Kidney capillary endothelial cell (primary cell): ENCODE measurements at places on chromosomes 7 and 10.

GRCh38 chr7:155191137-155191536, 106.5 kb upstream of the INSIG1 start:
- no peak for DNase-seq

DNA sequence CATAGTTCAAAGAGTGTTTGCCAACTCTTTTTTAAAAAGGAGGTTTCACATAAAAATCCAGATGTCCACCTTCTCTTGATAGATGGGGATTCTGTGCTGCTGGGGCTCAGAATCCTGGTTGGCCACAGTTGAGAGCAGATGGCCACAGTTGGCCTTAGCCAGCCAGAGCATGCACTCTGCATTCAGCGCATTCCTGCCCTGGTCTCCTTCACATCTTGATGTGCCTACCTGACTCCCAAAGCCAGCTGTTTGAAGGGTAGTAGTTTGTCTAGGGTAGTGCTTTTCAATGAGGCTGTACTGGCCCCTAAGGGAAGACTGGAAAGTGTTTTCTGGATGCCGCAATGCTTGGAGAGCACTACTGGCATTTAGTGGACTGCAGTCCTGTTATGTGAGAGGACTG, 208.1 kb upstream of the HDAC9 start:
- DNase-seq: no peak

- no peak for DNase-seq
These were observed 32.5 kb downstream of the ZNF277 start for GRCh38 chr7:112238852-112239610.

- DNase-seq: no peak
These were observed 7.3 kb upstream of the FOXL3 start for GRCh38 chr7:282621-283020.

GRCh38 chr10:119452396-119452795, 90.1 kb downstream of the RGS10 start:
- no peak for DNase-seq

- no peak for DNase-seq
These were observed 11.1 kb upstream of the SEC24C start for GRCh38 chr10:73732931-73733623.

DNA sequence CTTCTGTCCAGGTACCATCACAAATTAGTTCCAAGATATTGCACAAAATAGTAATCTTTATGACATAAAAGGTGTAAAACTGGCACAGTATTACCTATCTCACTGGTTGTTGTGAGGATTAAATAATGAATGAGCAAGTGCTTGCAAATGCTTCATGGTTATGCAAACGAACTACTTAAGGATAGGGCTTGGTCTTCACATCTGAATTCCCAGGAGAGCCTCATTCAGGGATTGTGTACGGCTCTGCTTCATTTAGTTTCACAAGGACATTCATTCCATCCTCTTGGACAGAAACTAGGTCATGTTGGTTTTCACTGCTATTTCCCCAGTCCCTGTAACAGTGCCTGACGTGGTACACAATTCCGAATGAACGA, 12.1 kb downstream of the ABCA13 start:
- no peak for DNase-seq

- no peak for DNase-seq
These were observed 396.3 kb upstream of the POM121L12 start for GRCh38 chr7:52639126-52639525.

- no peak for DNase-seq
These were observed 65.4 kb upstream of the KIF5B start for GRCh38 chr10:32121648-32122047.

GRCh38 chr10:14340051-14340744, 9.5 kb upstream of the FRMD4A start:
- no peak for DNase-seq

GRCh38 chr7:124124201-124124600, 91.3 kb upstream of the TMEM229A start:
- peak; percentile 16 for DNase-seq

- no peak for DNase-seq
These were observed 741 bp downstream of the PRAP1 start for GRCh38 chr10:133347710-133348517.

GRCh38 chr10:71863203-71863602, 12.2 kb upstream of the PSAP start:
- no peak for DNase-seq

- no peak for DNase-seq
These were observed 231.0 kb upstream of the PRSS58 start for GRCh38 chr7:142488842-142489241.

- DNase-seq: no peak
These were observed 74.4 kb upstream of the PAX2 start for GRCh38 chr10:100670828-100671479.

- no peak for DNase-seq
These were observed 6.2 kb upstream of the MYL7 start for GRCh38 chr7:44147026-44147991.

GRCh38 chr10:132687181-132687892, 98.6 kb downstream of the NKX6-2 start:
- no peak for DNase-seq

DNA sequence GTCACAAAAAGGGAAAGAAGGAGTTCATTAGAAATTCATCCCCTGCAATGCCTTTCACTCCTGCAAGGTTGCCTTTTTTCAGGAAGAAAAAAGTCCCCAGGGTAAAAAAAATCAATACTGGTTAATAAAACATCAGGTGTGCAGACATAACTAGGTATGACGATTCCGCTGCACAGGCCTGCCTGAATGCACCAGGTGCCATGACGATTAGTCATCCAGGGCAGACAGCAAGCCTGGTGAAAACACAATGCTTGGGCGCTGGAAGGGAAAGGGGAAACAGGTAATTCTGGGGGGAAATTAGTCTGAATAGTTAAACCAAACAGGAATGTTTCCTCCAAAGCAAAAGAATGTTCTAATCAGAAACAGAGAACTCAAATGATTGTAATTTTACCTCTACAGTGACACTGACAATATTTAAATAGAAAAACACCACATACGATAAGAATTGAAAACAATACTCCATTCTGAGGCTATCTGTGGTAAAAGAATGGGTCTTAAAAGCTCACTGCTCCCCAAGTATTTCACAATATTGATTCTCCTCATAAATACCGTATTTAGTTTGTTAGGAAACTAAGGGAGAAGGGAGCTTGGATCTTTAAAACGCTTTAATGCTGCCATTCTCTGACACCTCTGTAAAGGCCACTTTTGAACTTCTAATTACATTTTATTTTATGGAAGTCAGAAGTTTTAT, 45.2 kb downstream of the VPS41 start:
- no peak for DNase-seq

- DNase-seq: peak; percentile 87
These were observed 123.0 kb upstream of the SVIL start for GRCh38 chr10:29757551-29758297.

- no peak for DNase-seq
These were observed 11.6 kb upstream of the SVIL start for GRCh38 chr10:29646238-29646902.

- DNase-seq: no peak
These were observed 69.7 kb upstream of the FGFR2 start for GRCh38 chr10:121667948-121668313.

GRCh38 chr7:16801111-16801542, 3.7 kb downstream of the AGR2 start:
- DNase-seq: peak; percentile 68

- DNase-seq: no peak
These were observed 24.7 kb downstream of the PSPH start for GRCh38 chr7:56026538-56026937.

GRCh38 chr7:151856098-151856497, 20.8 kb downstream of the PRKAG2 start:
- no peak for DNase-seq

- DNase-seq: peak; percentile 11
These were observed 51.0 kb upstream of the NKX6-2 start for GRCh38 chr10:132836832-132837540.

GRCh38 chr7:187227-187927, 5.0 kb upstream of the FAM20C start:
- no peak for DNase-seq

- no peak for DNase-seq
These were observed 339.5 kb downstream of the ELMO1 start for GRCh38 chr7:37109016-37109683.

GRCh38 chr7:115941703-115942268, 88.8 kb downstream of the TFEC start:
- peak; percentile 9 for DNase-seq

GRCh38 chr7:7498856-7499255, 36.8 kb downstream of the COL28A1 start:
- DNase-seq: no peak

GRCh38 chr7:51101111-51101757, 215.4 kb downstream of the COBL start:
- no peak for DNase-seq

DNA sequence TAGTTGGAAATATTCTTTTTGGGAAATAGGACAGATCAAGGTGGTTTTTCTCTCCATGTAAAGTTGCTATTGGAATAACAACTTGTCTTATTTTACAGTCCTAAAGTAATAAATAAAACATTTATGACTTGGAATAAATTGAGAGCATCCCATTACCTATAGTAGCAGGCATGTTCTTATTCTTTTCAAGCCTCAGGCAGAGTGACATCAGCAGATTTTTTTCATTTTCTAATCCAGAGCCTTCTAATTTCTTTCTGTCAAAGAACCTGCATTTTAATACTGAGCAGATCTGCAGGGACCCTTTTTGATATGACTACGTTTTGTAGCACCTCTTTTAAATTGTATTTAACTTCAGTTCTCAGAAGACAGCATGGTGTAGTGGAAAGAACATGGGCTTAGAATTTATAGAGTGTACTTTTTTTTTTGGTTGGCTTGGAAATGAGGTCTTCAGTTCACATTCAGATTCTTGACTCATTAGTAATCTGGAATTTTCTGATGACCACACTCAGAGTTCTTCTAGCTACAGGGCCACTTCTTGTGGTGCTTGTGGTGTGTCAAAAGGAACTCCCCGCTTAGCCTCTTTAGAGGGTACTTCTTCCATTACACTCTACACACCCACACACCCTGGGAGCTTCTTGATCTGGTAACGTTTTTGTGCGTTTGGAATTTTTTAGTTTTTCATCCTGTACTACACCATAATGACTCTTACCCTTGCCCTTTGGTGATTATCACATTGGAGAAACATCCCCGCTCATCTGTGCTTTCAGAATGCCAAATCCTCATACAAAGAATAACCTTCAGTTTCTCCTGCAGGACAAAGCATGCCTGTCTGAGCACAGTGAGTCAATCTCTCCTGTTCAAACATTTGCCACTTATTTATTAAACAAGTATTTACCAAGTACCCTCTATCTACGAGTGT, 34.6 kb downstream of the AGK start:
- DNase-seq: no peak

- DNase-seq: no peak
These were observed 49.1 kb downstream of the SRPK2 start for GRCh38 chr7:105339404-105340323.

GRCh38 chr10:59271160-59271559, 91.2 kb downstream of the FAM13C start:
- no peak for DNase-seq

- DNase-seq: no peak
These were observed 39.9 kb downstream of the TAX1BP1 start for GRCh38 chr7:27779873-27780272.

- no peak for DNase-seq
These were observed 39.5 kb upstream of the DPYSL4 start for GRCh38 chr10:132146941-132147915.

DNA sequence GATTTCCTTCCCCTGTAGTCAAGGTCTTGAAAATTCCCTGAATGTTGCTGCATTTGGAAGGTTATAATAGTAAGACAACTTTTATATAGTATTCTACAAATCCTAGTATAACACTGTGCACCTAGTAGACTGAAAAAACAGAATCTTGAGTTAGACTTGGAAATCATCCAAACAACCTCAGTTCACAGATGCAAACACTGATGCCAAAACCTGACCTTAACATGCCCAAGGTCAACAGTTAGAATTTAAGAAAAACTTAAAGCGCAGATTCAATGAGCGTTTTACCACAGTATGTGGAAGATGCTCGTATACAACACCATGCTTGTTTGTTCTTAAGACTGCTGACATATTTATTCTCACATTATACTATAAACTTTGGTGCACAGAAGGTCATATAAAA, 3.0 kb downstream of the PIP4K2A start:
- no peak for DNase-seq

GRCh38 chr10:7551950-7552716, 114.6 kb downstream of the ITIH5 start:
- DNase-seq: no peak

DNA sequence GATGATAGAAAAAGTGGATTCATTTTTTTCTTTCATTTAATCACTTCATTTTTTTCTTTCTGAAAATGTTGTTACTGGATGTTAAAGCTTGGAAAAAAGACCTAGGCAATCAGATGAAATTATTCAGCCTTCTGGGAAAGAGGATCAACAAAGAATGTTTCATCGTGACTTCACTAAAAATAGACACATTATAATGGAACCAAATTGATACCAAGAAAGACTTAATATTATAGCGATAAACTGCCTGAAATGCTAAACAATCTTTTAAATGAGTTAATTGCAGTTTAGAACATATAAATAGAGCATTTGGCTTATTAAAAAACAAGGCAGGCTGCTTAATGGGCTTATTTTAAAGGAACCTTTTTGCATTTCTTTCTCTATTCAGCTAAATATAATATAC, 25.6 kb upstream of the TMEM229A start:
- no peak for DNase-seq

DNA sequence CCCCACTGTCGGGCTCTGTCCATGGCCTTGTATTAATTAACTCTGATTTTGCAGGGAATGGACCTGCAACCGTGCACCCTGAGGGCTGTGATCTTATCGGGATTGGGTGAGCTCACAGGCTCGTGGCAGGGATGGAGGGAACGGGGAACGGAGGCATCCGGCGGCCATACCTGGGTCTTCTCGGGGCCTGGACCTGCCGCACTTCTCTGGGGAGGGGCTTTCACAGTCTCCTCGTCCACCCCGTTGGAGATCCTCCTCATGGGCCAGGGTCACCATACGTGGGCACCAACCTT, 57.5 kb upstream of the SHH start:
- DNase-seq: no peak

GRCh38 chr7:36887969-36888368, 163.7 kb upstream of the AOAH start:
- DNase-seq: no peak

DNA sequence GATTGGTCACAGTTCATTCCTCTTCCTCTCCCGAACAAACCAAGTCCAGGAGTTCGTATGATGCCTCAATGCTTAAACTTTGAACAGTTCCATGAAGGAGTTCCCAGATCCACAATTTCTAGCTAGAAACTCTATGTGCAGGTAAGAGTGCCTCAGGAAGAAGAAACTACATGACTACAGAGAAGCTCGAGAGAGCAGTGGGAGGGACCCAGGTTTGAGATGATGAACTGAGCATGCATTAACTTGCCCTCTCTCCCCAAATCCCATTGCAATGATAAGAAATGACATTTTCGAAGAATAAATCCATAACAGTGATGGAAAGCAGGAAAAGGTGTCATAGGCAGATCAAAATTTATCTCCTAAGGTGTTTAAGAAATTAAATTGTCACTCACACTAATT, 140.6 kb upstream of the JCAD start:
- DNase-seq: no peak

GRCh38 chr10:94042001-94042833, 48.5 kb downstream of the PLCE1 start:
- no peak for DNase-seq
